Sciatic nerve (tissue), 2 donors: ENCODE measurements at places on chromosomes 6 and 20. TPM values are rescaled to one million over a fixed set of nuclear protein-coding genes. Genes with fewer than 3 reads are reported as not detected.

- no peak for DNase-seq
These were observed 3.4 kb downstream of the COL9A1 start for GRCh38 chr6:70299456-70299855.

Gene PAX1
- 0.27 TPM for total RNA-seq

- no peak for DNase-seq
These were observed 2.6 kb downstream of the TOMM6 start for GRCh38 chr6:41790045-41790444.

- no peak for DNase-seq
These were observed 136.1 kb downstream of the INSM1 start for GRCh38 chr20:20503777-20504530.

Gene OR2J1
- total RNA-seq, result not detected

DNA sequence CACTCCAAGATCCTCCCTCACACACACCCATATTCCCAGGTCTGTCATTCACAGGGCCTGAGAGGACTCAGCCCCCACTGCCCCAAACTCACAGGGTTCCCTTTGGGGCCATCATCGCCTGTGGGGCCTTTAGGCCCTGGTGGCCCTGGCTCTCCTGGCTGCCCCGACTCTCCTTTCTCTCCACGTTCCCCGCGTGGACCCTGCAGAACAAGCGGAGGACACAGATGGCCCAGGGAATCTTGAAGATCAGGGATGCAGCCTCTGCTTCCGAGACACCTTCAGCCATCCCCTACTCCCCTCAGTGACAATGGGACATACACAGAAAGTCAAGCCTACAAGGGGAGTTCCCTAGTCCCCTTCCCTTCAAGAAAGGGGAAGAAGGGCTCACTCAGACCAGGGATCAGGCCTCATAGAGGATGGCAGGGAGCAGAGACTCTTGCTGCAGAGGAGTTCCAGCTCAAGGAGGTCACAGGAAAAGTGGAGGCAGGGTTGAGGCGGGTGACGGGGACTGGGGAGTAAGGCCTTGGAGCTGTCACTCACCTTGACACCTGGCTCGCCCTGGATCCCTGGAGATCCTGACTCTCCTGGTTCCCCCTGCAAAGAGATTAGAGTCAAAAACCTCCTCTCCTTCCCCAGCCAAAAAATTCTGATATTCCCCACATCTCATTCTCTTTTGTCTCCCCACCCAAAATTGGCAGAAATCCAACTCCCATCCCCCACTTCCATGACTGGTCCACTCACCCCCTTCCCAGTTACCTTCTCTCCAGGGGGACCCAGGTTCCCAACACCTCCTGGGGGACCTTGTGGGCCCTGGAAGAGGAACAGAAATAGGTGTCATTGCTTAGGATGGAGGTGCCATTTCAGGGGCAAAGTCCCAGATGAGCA, 22.7 kb downstream of the COL11A2 start:
- no peak for DNase-seq

DNA sequence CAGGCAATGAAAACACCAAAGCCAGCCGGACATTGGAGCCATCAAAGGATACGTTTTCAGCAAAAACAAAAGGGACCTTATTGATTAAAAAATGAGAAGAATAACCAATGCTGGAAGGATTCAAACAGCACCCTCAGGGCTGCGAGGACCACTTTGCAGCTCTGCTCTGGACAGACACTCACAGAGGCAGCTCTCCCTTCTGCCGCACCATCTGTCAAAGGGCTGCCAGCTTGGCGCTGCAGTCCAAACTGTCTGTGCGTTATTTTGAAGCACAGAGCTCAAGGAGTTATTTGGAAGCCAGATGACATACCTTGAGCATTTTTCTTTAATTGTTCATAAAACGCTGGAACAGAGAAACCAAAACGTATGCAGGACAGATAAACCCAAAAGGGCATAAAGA, 85.2 kb downstream of the KIF16B start:
- no peak for DNase-seq

GRCh38 chr6:163620670-163621330, 206.3 kb downstream of the QKI start:
- no peak for DNase-seq

GRCh38 chr6:149473080-149474052, 11.4 kb downstream of the ZC3H12D start:
- DNase-seq, result no peak

- no peak for DNase-seq
These were observed 238.2 kb downstream of the SOX4 start for GRCh38 chr6:21831521-21832291.

DNA sequence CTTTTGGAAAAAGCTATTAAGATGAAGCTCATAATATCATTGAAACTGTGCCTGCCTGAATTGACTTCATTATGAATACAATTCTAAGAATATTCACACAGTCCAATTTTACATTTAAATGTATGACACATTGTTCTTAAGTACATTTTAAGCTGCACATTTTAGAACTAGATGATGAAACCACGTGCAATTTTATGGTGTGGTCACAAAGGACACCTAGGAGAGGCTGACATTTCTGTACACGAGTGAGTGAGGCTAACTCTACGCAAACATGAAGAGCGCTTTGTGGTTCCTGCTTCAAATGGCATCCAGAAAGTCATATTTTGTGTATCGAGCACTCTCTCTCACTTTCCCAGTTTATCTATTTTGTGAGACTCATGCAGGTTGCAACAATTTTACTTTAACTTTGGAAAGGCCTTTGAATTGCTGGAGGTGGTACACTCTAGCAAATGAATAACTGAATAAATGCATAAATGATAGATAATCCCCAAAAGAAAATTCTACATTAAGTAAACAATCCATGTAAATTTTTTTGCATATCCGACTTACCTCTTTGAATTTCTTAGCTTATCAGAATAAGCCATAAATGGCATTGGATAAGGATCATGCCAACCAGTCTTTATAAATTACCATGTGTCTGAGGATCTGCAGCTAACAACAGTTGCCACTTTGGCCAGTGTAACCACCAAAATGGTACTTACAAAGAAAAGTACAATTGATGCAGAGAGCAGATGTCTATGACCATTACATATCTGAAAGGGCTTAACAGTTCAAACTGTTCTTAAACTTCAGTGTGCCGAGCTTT, 97.3 kb downstream of the NRSN1 start:
- DNase-seq, result no peak

DNA sequence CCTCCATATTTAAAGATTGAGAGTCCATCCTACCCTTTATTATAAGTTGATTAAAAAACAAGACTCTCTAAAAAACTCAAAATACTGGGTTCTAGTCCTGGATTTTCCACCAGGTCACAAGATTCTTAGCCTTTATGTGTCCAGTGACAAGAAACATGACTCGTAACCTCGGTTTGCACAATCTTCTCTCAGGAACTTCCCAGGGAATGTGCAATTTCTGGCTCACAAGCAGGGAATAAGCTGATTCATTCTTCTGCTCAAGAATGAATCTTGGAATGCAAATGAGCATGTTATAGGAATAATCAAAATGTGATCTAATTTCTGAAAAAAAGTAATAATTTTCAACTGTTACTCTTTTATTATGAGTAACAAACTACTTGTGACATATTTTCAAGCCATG, 45.1 kb downstream of the OGFRL1 start:
- DNase-seq, result no peak

Gene L3MBTL1
- total RNA-seq, result 23.0 TPM

GRCh38 chr6:104183816-104184435, 675.8 kb downstream of the HACE1 start:
- no peak for DNase-seq

- DNase-seq, result no peak
These were observed 511 bp upstream of the CLIC1 start for GRCh38 chr6:31736768-31737314.

GRCh38 chr6:169028343-169028742, 225.3 kb downstream of the THBS2 start:
- DNase-seq, result no peak

GRCh38 chr6:37954791-37955190, 135.3 kb downstream of the ZFAND3 start:
- no peak for DNase-seq

- no peak for DNase-seq
These were observed 75.4 kb downstream of the ELOVL5 start for GRCh38 chr6:53273370-53273769.

GRCh38 chr6:168823397-168824212, 382.6 kb downstream of the SMOC2 start:
- DNase-seq, result no peak

- DNase-seq, result no peak
These were observed 16.9 kb upstream of the SNAI1 start for GRCh38 chr20:49965781-49966305.

GRCh38 chr6:33116417-33116816, 40.6 kb downstream of the HLA-DPB1 start:
- DNase-seq, result no peak

DNA sequence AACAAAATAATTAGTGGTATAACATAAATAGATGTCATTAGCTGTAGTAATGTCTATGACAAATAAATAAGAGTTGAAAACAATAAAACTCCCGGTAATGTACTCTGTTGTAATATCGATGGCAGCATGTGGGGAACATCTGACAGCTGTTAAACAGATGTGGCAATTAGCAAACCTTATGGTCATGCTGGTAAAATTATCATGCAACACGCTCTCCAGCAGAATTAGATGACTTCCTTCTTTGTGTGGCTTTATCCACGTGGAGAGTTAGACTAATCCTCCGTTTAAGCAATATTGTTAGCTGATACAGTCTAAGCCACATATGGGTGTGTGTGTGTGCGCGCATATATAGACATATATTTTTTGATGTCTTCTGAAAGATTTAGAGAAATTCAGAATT, 77.7 kb upstream of the ZFP64 start:
- DNase-seq, result no peak

Gene KCNK5
- total RNA-seq, result 15.6 TPM

GRCh38 chr6:72724545-72724944, 102.7 kb downstream of the KCNQ5 start:
- DNase-seq, result no peak

GRCh38 chr6:121615493-121615892, 180.0 kb downstream of the GJA1 start:
- no peak for DNase-seq

Gene CST9L
- not detected for total RNA-seq

DNA sequence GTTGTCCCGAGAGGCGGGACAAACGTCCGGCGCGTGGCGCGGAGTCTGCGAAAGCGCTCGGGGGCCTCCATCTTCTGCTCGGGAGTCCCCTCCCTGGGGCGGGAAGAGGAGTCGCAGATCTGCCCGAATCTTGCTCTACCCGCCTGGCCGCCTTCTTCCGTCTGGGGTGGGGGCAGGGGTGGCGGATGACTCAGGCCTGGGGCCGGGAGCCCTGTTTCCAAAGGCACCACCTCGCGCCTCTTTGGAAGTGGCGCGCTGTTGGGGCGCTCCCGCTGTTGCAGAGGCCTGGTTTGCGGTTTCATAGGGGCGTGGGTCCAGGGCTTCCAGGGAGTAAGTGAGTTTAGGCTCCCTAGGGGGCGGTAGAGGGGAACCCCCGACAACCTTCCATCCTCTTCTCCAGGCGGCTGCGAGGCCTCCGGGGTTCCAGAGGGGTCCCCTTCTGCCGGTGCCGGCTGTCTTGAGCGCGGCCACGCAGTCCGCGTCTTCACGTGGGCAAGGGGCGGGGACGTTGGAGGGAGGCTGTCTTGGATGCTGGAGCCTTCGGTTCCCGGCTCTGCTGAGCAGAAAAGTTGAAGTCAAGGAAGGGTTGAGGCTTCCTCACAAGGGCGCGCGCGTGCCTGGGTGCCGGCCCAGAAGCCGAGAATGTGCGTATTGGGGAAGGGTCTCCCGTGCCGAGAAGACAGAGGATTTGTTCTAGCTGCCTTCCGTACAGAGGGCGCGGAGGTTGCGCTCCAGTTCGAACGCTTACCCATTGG, 2.6 kb upstream of the TFAP2C start:
- DNase-seq, result no peak

Gene ZNF341
- 4.7 TPM for total RNA-seq
